Stimulated activated CD8-positive, alpha-beta memory T cell treated with anti-CD3 and anti-CD28 coated beads, Interleukin-4, amount 100 ng/mL, for 1 hour (primary cell): ENCODE measurements at places on chromosomes 3 and 15.
A peak's percentile ranks its signal among the peaks of the same experiment; 100 is the strongest.

GRCh38 chr3:108030960-108031359 lies 59.9 kb downstream of the CD47 start:
- DNase-seq, result no peak

DNA sequence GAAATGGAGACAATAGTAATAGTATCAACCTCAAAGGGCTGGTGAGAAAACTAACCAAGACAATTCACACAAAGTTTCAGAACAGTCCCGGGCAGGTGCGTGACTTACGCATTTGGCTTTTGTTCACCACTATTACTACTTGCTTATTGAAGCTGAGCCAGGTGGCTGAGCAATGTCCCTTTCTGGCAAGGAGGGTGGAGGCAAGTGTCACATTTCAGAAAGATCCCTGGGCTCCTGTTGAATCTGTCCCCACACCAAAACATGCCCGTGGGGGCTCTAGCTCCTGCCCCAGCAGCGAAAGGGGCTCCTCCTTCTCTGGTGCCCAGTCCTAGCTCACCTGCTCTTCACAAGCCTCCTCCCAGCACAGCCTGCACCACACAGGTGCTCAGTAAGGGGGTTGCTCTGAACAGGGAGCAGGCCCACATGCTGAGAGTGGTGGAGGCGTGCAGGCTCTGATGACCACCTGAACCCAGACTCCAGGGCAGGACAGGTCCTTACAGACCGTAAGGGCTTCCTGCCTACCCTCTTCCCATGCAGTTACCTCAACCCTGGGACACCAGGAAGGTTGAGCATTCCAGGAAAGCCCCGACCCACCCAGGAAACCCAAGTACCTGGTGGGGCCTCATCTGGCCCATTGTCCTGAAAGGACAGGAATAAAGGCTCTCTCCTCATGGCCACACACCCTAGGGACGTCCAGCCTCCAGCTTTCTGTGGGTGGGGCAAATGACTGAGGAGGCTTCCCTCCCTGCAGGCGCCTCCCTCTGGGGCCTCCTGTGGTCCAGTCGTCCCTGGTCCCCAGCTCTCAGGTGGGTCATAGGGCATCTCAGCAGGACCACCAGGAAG lies 32.6 kb downstream of the SEMA7A start:
- DNase-seq, result no peak

DNA sequence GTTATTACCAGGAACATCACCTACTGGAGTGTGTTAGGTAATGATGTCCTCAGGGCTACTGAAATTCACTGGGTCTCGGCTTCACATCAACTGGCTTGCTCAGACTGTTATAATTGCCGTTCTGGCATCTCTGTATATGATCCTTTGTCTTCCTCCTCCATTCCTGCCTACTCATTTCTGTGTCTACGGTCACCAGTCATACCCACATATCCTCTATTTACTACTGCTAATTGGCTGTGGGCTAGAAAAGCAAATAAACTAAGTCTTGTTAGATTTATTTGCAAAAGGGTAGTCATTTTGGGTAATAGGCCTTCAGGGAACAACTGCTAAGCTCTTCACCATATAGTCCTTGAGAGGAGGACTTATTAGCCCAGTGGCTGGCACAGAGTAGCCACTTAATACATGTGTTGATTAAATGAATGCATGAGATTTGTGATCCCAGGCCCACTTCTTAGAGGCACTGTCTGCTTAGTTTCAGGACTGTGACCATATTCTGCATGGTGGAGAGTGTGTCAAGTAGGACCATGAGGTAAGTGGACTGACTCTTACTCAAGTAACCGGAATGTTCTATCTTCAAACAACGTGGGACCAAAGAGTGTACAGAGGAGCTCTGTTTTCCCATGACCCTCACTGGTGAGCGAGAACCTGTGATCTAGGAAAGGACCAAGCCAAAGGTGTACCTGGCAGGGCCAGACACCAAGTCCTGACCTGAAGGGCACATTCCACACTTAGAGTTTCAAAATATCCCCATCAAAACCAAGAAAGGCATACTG lies 13.2 kb downstream of the ZDHHC3 start:
- DNase-seq, result no peak

DNA sequence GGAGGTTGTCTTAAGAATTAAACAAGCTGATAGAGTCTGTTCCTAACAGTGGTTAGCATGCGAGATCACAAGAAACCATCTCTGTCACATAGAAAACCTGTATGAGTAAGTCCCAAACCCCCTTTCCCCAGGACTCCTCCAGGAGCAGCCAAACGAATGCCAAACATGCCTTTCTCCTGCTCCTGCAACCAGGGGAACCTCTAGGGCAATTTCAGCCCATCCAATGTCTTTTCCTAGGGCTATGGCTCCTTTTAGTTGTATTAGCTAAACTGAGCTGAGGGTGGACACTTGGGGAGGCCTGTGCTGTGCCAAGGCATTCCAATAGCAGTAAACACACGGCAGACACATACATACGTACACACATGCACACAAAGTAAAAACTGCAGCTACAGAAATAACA lies 36.5 kb upstream of the TIMP4 start:
- no peak for DNase-seq

GRCh38 chr3:132517311-132517710 lies 79.8 kb upstream of the ACKR4 start:
- DNase-seq, result no peak

GRCh38 chr15:57500979-57501576 lies 90.6 kb upstream of the MYZAP start:
- no peak for DNase-seq

GRCh38 chr3:197029511-197030167 lies at the start of gene MELTF:
MELTF (minus strand) TSS chr3:197029817; CDS start chr3:197029702, 115 bp downstream.
- peak; percentile 52 for DNase-seq

- DNase-seq, result no peak
Measured at GRCh38 chr3:12060139-12060845, 56.1 kb downstream of the SYN2 start.

DNA sequence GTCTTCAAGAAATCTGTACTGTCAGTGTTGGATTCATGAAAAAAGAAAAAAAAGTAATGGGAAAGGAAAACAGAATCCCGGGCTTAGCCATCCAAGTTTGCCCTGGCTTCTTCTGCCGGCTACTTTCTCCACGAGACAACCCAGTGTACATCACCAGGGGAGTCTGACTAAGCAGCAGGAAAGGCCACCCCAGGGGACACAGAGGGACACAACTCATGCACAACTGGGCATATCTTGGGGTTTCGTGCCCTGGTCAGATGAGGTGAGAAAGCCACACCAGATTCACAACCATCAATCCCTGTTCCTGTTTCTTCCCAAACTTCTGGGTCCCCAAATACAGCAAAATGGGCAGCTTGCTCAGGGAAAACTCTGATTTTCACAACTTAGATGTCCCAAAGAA lies 33.2 kb downstream of the ADAMTS17 start:
- no peak for DNase-seq

GRCh38 chr3:188941103-188941502 lies 230.7 kb upstream of the TPRG1 start:
- DNase-seq, result no peak

DNA sequence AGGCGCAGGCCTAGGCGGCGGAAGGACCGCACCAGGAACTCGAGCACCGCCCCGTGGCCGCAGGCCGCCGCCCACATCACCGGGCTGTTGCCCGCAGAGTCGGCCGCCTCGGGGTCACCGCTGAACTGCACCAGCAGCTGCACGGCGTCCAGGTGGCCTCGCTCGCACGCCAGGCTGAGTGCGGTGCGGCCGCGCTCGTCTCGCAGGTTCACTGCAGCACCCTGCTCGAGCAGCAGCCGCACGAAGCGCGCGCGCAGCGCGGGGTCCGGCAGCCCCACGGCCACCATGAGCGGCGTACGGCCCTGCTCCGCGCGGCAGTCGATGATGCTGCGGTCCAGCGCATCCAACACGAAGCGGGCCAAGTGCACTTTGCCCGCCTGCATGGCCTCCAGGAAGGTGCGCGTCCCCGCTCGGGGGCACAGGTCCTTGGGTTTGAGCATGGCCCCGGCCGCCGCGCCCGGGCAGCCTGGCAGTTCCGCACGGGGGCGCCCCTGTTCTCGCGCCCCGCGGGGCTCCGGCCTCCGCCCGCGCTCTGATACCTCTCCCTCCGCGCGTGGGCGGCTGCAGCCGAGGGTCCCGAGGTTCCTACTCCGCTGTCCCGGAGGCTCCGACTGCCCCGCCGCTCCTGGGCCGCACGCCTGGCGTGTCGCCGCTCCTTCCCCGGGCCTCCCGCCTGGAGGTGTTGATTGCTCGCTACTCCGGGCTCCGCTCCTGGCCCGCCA lies 556 bp downstream of the ANKRD63 start:
- no peak for DNase-seq

- DNase-seq, result no peak
Measured at GRCh38 chr3:46574243-46574646, 8.1 kb upstream of the LRRC2 start.

- no peak for DNase-seq
Measured at GRCh38 chr3:36663666-36664291, 100.6 kb downstream of the DCLK3 start.

DNA sequence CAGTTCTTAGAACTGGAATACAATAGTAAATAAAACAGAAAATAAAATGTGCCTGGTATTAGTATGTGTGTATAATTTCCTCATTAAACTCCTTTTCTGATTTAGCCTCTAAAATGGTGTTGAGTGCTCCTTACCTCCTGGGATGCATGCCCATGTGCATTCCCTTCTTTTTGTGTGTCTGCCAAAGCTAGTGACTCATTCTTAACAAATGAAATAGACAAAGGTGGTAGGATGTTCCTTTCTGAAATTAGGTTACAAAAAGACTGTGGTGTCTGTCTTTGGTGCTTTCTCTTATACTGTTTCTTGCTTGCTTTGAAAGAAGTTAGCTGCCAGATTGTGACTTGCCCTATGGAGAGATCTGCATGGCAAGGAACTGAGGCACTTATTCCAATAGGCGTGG lies 623.7 kb downstream of the GRM7 start:
- no peak for DNase-seq

- DNase-seq, result no peak
Measured at GRCh38 chr3:184561913-184562877, 610 bp downstream of the EPHB3 start.

GRCh38 chr3:98734306-98734705 lies 28.8 kb upstream of the ST3GAL6 start:
- DNase-seq, result no peak

- no peak for DNase-seq
Measured at GRCh38 chr15:81111510-81112470, 22.3 kb upstream of the CFAP161 start.

DNA sequence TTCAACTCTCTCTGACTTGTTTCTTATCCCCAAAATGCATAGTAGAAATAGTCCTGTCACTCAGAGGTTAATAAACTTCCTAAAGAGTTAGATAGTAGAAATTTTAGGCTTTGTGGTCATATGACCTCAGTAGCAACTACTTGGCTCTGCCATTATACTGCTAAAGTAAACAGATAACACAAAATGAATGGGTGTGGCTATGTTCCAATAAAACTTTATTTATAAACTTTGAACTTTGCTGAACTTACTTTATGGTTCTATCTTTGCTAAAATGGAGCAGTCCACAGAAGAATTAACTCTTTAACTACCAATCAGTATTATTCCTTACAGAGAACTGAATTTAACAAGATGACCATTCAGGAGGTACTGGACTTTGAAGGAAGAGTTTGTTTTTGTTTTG lies 393.6 kb upstream of the CDIN1 start:
- no peak for DNase-seq

DNA sequence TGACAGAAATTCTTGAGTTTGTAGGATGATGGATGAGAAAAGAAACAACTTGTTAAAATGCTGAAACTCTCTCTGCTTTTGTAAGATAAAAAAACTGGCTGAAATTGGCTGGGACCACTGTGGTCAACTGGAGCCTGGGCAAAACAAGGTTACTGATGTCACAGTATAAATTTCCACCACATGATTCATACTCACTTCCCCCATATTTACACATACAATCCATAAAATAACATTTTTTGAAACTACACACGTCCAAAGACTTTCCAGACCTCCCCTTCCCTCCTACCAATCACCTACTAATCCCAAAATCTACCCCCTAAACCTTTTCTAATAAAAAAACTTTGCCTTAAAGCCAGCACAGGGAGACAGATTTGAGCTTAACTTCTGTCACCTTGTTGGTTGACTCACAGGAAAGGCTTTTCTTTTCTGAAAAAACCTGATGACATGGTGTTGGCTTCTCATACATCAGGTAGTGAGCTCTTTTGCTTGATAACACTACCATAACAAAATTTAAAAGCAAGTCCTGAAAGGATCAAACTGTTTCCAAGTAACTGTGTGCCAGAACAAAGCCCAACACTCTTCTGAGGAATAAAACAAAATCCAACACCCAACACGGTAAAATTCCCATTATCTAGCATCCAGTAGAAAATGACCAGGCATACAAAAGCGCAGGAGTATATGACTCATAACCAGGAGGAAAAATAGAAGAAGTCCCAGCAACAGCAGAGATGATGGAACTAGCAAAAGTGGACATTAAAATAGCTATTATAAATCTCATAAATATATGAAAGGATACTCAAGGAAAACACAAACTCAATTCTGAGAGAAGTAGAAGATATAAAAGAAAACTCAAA lies 87.3 kb upstream of the SNRK start:
- DNase-seq, result no peak

- DNase-seq, result no peak
Measured at GRCh38 chr3:74631351-74632140, 17.1 kb upstream of the CNTN3 start.

GRCh38 chr3:116341899-116342298 lies 103.4 kb downstream of the LSAMP start:
- no peak for DNase-seq

DNA sequence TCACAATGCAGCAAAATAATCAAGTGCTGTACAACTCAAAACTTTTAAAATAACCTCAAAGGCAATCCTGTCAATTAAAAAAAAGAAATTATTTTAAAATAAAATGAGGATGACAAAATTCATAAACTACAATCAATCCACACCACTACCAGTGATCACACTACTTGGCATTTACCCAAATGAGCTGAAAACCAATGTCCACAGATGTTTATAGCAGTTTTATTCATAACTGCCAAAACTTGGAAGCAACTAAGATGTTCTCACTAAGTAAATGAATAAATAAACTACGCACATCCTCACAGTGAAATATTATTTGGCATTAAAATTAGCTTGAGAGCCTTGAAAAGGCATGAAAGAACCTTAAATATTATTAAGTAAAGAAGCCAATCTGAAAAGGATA lies 121.3 kb downstream of the STAG1 start:
- no peak for DNase-seq

- no peak for DNase-seq
Measured at GRCh38 chr15:77748078-77749064, 115.7 kb upstream of the LINGO1 start.

DNA sequence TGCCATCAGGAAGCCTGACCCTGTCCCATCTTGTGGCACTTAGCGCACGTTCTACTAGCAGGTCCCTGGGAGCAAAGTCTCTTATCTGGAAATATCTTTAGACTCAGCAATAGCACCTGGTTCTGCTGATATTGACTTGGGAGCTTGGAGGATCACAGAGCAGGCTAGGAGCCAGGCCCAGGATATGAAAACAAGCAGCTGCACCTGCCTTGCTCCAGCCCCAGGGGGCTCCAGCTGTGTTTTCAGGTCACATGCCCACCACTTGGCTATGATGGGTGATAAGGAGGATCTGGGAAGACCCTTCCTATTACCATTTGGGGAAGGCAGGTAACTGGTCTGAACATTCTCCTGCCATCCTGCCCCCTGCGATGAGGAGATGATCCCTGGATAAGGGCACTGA lies 87.8 kb downstream of the C3orf70 start:
- DNase-seq, result no peak

GRCh38 chr3:46200790-46201189 lies 7.3 kb downstream of the CCR1 start:
- no peak for DNase-seq
